NCI-H82 (cell line): ENCODE measurements at places on chromosomes 3 and 15.
A peak's percentile ranks its signal among the peaks of the same experiment; 100 is the strongest.

- DNase-seq = no peak
Observed at GRCh38 chr3:153246806-153247205, 84.8 kb downstream of the RAP2B start.

GRCh38 chr3:33612607-33613006 is 105.4 kb downstream of the CLASP2 start:
- no peak for DNase-seq

- no peak for DNase-seq
Observed at GRCh38 chr3:88385090-88385489, 235.3 kb downstream of the C3orf38 start.

DNA sequence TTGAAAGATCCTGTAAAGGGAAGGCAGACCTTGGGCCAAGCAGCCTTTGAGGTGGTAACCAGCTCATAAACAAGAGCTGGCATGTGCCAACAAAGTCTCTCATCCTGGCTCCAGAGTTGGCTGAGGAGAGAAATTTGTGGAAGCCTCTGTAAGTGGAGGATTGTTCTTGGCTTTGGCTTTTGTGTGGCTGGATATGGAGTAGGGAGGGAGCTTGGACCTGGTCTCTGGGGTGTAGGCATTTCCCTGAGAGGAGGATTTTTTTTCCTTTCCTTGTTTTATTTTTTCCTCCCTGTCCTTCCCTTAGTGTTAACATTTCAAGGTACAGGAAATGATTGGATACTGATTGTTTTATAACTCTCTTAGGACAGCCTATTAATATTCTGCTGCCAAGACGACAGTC is 60.8 kb downstream of the ZNF609 start:
- DNase-seq = peak; percentile 53

- no peak for DNase-seq
Observed at GRCh38 chr15:38369936-38370478, 83.9 kb upstream of the FAM98B start.

- no peak for DNase-seq
Observed at GRCh38 chr15:100348578-100348977, 6.8 kb upstream of the ADAMTS17 start.

- no peak for DNase-seq
Observed at GRCh38 chr3:42194943-42195510, 71.0 kb downstream of the CCK start.

DNA sequence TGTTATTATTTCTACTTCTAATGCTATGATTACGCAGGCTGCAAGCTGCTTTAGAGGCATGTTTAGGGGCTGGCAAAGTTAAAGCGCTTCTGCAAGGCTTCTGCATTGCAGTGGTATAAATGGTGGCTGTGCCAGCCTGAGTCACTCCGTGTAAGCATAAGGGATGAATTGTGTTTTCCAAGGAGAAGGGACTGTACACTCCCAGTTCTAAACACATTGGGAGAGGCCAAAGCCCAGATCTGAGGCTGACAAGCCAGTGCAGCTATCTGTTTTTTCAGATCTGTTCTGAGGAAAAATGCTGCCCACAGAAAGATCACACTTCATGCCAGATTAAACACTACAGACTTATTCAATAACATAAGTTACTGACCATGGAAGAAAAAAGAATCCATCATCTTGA is 83.8 kb downstream of the PRICKLE2 start:
- DNase-seq = no peak
